ENCODE measurements at places on chromosomes 2 and 18. TPM values are rescaled to one million over a fixed set of nuclear protein-coding genes. Genes with fewer than 3 reads are reported as not detected.

The UNC80 gene
- total RNA-seq: not detected

The PFN4 gene
- total RNA-seq: not detected

The GCG gene
- not detected for total RNA-seq

The MEP1B gene
- total RNA-seq: not detected

The CASP10 gene
- total RNA-seq: 29.7 TPM

The TSGA10 gene
- total RNA-seq: 14.7 TPM

The KIF5C gene
- total RNA-seq: 4.4 TPM

The DBI gene
- 46.8 TPM for total RNA-seq

The C2orf78 gene
- total RNA-seq: not detected

All from mononuclear cell (primary cell).